CD4-positive, alpha-beta T cell treated with Interleukin-2 at 100 ng/mL for 4 hours (primary cell): ENCODE measurements at places on chromosomes 2 and 18.
A peak's percentile ranks its signal among the peaks of the same experiment; 100 is the strongest.

DNA sequence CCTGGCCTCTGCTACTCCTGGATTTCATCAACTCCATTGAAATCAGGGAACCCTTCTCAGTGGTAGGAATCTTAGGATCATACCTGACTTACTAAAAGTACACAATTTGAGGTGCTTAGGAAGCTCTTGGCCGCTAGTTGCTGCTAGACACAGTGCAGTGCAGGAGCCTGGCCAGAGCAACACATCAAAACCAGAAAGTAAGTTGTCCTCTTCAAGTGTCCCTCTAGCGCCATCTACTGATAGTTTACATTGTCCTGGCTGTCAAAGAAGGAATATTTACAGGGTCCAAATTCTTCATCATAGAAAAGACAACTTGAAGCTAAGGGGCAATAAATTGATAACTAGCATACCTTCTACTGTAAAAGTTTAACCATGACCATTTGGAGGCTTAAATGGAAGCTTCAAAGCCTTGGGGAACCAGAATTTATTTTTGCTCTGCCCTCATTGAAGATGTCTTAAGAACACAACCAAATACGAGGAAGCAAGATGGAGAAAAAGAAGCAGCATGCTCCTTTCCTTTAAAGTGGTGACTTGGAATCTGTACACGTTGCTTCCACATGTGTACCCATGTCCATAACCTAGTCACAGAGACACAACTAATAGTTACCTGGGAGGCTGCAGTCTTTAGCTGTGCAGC is 889.1 kb upstream of the GCFC2 start:
- no peak for DNase-seq

DNA sequence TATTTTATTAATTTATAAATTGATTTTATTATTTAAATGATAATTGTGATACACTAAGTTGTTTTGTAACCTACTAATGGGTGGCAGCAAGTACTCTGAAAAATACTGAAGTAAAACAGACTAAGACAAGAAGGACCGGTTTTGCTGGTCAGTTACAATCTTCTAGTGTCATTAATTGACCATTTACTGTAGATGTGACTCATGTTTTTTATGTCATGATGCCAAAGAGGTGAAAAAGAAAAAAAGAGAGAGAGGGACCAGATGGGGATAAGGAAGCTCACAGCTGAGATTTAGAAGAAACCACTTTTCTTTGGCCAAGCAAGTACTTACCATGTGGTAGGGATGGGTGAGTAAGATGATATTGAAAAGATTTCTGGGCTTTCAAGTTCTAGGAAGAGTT is 955.8 kb upstream of the LRRTM1 start:
- no peak for DNase-seq

DNA sequence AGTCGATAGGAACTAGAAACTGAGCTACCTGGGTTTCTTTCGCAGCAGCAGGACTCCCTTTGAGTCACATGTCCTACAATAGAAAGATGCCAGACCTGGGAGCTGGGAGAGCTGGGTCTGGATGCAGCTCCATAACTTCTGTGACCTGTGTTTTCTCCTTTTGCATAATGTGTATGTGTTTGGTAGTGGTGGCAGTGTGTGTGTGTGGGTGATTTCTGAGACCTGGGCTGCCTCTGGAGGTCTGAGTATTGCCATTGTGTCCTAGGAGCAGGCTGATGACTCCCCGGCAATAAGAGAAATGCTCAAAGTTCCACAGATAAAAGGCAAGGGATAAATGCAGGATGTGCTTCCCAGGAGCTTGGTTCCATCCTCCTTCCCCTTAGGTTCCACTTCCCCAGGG is 6.4 kb downstream of the WNT10A start:
- no peak for DNase-seq

DNA sequence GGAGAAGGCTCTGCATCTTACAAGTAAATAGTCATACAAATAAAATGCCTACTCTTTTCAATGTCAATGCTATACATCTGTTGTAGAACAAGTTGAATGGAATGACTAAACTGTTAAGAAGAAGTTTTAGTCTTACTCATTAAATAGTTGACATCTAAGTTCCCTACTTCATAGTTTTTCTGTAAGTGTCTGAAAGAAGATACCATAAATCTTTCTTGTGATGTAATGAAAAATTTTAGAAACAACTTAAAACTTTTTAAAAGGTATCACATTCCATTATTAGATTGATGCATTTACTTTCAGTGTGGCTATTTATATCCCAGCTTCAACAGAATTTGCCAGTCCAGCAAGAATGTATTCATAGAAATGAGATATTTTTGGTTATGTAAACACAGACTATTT is 185.2 kb upstream of the EPC2 start:
- no peak for DNase-seq

DNA sequence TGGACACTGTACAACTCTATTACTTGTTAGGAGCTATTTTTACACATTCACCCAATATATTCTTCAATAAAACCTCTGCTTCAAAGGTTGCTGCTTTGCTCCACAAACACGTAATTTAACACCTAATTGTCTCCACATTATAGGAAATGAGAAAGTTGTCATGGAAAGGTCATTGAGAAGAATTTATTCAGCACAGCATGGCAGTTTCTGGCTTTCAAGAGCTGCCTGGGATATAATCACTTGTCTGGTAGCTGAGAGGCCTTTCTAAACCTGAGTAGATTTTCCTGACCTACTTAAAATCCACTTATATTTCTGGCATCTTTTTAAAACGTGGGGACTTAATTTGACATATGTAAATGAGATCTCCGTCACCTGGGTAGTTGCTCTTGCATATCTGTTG is 216.1 kb downstream of the ZNF804A start:
- DNase-seq: no peak

GRCh38 chr2:143640826-143641225 is 511.6 kb downstream of the ARHGAP15 start:
- DNase-seq: no peak

GRCh38 chr2:230864605-230865306 is at the start of gene ITM2C:
Gene ITM2C, plus strand, starts transcription at chr2:230864942. Its CDS starts 84 bp downstream, at chr2:230865026.
- DNase-seq: peak; percentile 67

DNA sequence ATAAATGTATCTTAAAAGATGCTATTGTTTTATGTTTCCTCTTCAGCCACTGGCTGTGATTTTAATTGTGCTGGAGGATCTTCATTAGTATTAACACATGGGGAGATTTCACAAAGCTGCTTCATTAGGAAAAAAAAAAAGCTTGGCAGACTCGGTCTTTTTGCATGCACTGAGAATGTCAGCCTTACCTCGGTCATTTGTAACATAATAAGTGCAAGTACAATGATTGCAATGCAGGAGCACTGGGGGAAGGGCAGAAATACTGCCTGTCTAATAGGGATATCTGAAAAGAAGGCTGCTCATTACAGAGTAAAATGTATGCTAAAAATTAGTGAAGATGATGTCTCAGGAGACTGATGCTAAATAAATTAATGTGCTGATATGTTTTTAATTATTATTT is 1.3 kb upstream of the BAZ2B start:
- DNase-seq: no peak

- no peak for DNase-seq
Measured at GRCh38 chr18:8478968-8479370, 130.3 kb upstream of the RAB12 start.

- DNase-seq: no peak
Measured at GRCh38 chr2:145752091-145752806, 1232.3 kb upstream of the ZEB2 start.

GRCh38 chr18:25256439-25256838 is 95.5 kb downstream of the ZNF521 start:
- no peak for DNase-seq

DNA sequence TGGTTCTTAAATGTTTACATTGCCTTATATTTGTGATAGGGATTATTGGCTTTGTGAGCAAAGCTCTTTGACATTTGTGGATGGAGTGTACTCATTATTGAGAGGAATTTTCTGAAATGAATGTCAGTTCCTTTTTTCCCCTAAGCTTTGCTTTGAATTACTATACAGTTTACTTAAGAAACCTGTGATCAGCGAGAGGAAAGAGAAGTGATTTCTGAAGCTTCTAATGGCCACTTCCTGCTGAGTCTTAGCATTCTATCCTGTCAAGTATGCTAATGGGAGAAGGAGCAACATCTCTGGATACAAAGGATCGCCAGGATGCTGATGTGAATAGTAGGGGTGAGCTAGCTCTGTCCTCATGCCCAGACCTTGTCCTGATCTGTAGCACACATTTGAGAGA is 47.8 kb upstream of the MGAT5 start:
- DNase-seq: no peak

DNA sequence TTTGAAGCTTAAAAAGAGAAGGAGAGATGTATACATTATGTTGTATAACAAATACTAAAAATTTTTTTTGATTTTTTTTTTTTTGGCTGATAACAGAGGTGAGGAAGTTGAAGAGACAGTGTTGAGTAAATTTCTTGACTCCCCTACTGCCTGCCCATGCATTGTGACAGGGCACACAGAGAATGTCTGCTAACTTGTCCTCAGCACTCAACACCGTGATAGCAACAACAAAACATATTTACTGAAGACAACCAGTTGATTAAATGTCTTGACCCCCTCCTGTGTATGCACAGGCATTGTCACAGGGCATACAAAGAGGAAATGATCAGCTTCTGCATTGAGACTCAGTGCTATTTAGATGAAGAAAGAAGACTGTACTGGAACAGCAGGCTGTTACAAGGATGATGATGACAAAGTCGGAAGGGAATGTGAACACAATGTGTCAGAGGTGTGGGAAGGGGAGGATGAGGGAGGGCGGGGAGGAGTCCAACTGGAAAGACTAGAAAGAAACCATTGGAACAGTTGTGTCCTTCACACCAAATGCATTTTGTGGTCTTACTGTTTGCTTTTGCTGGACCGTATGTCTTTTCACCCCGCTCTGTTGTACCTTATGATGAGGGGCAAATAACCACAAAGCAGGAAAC is 89.5 kb downstream of the CERS6 start:
- DNase-seq: no peak

GRCh38 chr18:3554091-3554601 is 104.2 kb downstream of the TGIF1 start:
- no peak for DNase-seq

DNA sequence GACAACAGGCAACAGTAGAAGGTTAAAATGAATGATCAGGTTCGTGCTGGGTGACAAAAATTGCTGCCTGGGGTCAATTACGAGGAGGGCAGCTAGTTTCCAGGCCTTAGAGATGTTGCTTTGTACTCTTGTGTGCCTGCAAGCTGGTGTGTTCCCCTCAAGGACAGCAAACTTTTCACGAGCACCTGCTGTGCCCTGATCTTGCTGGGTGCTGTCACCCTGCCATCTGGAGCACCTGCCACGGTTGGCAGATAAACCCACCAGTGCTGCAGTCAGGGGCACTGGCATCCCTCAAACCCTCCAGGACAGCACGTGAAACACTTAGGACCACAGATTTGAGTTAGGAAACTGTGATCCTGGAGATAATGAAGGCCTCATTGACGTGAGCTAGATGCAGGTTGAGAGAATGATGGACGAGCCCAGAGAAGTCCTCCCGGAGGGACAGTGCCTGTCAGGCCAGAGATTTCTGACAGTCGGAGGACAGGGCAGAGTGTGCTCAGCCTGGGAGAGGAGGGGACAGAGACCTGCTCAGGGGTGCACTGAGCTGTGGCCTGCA is 104.3 kb upstream of the RAB12 start:
- DNase-seq: no peak

- DNase-seq: peak; percentile 32
Measured at GRCh38 chr2:239247401-239248245, 153.2 kb downstream of the HDAC4 start.

DNA sequence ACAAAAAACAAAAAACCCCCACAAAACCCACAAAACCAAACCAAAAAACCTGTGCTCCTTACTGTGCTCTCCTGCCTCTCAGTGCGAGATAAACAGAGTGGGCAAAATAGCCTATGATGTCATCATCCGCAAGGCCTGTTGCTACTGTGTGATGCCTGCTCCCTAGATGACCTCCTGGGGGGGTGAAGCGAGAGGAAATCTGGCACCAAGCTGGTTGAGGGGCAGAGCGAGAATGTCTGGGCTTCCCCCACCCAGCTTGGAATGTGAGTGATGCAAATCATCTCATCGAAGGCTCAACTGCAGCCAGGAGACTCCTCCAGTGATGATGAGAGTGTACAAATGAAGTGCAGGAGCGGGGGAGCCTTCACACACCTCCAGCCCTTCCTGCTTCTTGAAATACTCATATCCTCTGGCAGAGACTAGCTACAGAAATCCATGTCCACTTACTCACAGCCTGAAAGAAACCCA is 57.7 kb upstream of the MAP4K3 start:
- DNase-seq: no peak

DNA sequence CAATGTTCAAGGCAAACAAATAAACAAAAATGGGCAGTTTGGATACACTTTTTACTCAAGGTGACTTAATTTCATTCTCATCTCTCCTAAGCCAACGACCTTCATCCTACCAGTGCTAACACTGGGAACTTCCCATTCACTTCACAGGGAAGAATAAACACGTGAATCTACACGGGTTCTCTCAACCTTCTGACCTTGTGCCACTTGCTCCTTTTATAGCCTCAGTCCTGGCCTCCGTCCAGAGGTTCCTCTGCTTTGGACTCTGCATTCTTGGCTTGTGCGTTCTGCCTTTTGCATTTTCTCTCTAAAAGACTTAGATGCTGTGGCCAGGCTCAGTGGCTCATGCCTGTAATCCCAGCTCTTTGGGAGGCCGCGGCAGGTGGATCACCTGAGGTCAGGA is 13.8 kb downstream of the ZNF2 start:
- DNase-seq: no peak

GRCh38 chr18:297936-298335 is 30.1 kb upstream of the THOC1 start:
- DNase-seq: no peak

DNA sequence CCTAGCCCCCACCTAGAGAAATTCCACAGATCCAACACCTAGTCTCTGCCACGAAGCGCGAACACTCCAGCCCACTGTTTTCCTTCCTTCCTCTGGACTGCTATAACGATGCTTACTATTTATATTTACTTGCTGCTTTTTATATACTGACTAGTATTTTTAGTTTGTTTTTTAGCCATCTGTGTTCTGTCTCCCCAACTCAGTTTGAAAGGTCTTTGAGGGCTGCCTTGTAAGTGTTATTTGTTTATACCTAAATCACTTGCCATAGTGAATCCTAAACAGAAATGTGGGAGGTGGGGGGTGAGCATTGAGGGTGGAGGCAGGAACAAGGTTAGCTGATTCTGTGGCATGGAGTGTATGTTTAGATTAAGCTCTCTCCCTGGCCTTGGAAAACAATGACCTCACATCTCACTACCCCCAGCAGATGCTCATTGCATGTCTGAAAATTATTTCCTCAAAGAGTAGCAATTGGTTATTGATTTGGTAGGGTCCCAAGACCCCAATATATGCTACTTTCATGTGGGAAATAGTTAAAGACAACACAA is 1.1 kb upstream of the NCKAP5 start:
- no peak for DNase-seq

- DNase-seq: no peak
Measured at GRCh38 chr2:225413786-225414185, 14.3 kb downstream of the NYAP2 start.

DNA sequence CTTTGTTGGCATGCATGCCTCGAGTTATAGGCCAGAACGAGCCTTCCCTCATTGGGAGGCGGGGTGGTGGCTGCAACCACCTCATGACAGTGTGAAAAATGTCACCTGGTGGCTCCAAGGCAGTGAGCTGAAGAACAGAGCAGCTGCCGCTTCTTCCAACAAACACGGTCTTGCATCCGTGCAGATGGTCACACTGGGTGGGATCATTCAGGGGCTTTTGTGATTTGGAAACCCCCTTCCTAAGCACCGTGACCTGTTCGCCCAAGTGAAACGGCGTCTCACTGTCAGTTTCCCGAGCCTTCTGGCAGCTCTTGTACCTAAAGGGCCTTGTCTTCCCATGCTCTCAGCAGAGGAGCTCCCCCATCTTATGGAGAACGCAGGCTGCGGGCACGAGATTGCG is 159.7 kb downstream of the NAPG start:
- DNase-seq: no peak
